M059J (cell line): ENCODE measurements at places on chromosomes 1 and 21. TPM values are rescaled to one million over a fixed set of nuclear protein-coding genes. Genes with fewer than 3 reads are reported as not detected.

DNA sequence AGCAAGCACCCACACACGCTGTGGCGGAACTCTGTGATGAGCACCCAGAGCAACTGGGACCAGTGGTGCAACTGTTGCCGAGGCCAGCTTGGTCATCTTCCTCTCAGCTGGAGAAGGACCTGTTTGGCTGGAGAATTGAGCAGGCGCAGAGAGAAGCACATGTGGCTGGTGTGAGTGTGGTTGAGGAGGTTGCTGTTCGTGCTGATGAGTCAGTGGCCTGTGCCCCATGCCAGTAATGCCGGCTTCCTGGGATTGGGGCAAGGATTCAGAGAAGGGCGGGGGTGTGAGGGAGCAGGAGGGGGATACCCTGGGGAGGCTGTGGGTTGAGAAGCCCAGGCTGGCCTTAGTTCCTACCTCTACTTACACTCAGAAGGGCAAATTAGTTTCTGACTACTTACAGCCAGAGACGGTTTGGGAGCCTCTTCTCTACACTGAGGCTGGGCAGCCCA lies 57.5 kb upstream of the EPS8L3 start:
- peak; percentile 98 for DNase-seq

The SLC16A4 gene
- total RNA-seq: 30.0 and 47.6 TPM in 2 replicates

- no peak for DNase-seq
These were observed 7.8 kb upstream of the KIF14 start for GRCh38 chr1:200628223-200628881.

- no peak for DNase-seq
These were observed 1.0 kb downstream of the FAM78B start for GRCh38 chr1:166165661-166166328.

DNA sequence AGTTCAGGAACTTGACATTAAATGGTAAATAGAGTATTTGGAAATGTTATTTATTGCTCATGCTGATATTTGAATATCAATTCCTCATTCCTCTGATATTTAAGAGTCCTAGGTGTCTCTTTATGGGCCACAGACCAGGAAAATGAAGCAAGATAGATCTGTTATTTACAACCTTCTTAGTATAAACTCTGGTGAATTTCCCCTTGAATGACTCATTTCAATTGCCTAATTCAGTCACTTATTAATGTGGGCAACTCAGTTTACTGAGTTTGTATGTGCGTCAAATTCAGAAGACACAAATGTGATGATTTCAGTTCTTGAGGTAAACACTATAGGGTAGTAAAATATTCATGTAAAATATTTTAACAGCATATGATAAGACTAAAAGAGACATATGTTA lies 1404.4 kb upstream of the PRMT6 start:
- DNase-seq: no peak

DNA sequence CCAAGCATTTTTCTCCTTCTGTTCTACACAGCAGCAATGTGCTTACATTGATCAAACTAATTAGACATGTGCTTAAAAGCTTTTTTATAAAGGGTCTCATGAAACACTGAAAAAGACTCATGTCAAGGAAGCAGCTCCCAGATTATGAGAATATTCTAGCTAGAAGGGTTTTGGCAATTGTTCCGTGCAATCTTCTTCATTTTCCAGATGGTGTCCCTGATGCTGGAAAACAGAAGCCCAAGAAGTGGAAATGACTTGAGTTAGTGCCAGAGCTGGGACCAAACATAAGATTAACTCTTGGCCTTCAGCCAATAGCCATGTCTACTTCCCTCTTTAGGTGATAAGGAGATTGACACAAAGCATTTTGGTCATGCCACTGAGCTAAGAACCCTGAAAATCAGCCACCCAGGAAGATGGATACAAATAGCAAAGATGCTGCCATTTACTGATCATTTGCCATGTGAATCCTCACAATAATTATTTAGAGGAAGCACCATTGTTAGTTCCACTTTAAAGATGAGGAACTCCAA lies 110.8 kb downstream of the MATN1 start:
- no peak for DNase-seq

The CCDC181 gene
- 0.37 and 1.4 TPM in 2 replicates for total RNA-seq
